ENCODE measurements at places on chromosomes 7 and 10.

DNA sequence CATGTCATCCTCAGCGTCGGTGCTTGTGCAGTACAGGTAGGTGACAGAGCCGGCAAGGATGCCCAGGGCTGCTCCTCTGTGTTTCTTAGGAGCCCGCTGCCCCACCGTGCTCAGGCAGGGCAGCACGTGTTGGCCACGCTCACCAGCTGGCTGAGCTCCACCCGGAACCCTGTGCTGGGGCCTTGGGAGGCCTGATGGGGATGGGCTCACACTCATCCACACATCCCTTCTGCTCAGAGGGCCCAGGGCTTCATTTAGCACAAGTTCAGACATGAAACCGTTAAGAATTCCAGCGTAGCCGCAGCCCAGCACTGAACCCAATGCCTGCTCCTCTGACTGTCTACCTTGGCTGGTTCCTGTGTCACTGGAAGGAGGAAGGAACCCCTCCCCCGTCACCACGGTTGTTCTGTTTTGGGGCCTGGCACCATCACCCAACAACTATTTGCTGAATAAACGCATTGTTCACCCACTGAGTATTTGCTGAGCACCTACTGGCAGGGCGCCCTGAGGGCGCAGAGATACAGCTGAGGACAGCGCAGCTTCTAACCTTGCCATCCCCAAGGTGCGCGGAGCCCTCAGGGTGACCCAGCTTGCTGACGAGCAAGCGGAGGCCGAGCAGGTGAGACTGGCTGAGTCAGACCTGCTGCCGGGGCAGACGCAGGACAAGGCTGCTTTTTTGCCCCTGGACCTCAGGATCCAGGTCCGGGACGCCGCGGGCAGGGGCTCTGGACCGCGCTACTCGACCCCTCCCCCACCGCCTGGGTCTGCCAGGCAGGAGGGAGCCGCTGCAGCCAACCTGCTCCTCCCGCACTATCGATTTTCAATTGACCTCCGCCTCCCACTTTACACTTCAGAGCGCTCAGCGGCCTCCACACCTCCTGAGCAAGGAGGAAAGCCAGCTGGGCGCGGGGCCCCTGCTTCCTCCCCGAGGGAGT, 50.6 kb upstream of the RET start:
- DNase-seq: no peak

GRCh38 chr7:96304573-96304972, 17.3 kb downstream of the SLC25A13 start:
- DNase-seq: no peak

DNA sequence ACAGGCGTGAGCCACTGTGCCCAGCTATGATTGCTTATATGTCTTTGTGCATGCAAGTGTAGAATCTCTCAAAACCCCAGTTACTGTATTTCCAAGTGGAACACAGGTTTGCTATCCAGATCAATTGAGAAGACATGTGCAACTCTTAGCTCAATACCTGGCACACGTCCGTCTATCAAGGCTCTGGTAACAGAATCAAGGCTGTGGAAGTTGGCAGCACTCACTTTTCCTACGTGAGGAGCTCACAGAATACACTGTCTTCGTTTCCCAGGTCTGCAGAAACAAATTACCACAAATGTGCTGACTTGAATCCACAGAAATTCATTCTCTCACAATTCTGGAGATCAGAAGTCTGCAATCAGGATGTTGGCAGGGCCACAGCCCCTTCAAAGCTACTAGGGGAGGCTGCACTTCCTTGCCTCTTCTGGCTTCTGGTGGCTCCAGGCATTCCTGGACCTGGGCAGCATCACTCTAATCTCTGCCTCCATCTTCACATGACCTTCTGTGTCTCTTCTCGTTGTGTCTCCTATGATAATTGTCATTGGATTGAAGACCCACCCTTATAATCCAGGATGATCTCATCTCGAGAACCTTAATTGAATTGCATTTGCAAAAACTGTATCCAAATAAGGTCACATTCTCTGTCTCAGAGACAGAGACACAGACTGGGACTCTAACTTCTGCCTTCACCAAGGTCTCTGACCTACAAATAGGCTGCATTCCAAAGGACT, 84.8 kb upstream of the C7orf33 start:
- DNase-seq: no peak

- no peak for DNase-seq
These were observed 79.8 kb downstream of the CHN2 start for GRCh38 chr7:29274146-29275017.

DNA sequence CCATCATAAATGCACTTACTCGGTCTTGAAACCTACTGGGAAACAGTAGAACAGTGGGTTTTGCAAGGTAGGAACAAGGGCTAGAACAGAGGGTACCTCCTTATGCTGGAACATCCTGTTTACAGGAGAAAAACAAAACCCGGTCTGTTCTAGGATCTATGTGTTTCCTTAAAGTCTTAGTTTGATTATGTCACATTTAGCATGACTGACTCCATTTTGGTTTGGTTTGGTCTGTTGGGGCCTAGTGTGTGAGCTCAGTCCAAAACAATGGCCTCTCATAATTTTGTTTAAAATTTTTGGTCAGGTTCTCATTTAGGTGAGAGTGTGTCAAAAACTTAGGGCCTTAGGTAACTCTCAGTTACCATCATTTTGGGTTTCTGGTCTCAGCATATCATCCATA, 96.3 kb upstream of the TRIM24 start:
- DNase-seq: no peak

GRCh38 chr10:101879456-101880231, 36.0 kb upstream of the KCNIP2 start:
- DNase-seq: no peak

DNA sequence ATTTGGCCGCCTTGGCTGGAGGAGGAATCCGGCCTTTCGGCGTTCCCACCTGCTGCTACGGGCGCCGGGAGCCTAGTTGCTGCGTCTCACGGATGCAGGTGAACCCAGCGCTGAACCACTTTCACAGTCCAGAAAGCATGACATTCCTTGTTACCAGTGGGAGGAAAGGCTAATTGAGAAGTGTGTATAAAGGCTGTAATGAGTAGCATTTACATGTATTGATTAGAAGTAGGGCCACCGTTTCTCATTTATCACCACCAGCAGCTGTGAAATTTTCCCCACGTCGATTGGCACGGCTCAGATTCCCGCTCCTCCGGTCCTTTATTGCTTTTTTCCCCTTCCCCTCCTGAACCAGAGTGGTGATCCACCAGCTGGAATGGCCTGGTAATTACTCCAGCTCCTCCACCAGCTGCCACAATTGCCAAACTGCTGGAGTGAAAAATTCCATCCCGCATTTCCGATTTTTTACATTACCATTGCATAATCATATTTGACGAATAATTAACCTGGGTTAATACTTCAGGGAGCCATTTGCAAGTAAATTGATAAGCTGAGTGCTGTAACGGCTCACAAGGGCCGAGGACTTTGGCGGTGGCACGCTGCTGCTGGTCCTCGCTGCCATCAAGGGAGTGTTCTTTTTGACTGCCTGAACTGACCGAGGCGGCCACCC, 153.3 kb downstream of the POU6F2 start:
- no peak for DNase-seq

GRCh38 chr10:71473671-71474599, 77.2 kb downstream of the CDH23 start:
- no peak for DNase-seq

DNA sequence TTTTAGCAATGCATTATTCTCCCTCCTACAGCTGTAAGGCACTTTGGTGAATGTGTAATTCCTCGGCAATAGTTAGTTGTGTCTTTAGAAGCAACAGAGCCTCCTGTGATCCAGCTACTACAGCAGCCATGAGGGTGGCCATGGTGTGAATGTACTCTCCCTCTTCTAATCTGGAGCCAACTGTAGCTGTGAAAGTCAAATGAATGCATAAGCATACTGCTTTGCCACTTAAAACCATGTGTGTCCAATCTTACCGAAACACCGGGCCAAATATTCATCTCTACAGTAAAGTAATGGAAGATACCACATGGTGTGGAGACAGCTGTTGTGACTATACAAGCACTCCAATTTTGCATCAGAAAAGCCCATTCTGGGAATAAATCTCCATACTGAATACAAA, 195.0 kb downstream of the DNAJC1 start:
- no peak for DNase-seq

- DNase-seq: no peak
These were observed 27.9 kb upstream of the ITGA8 start for GRCh38 chr10:15747632-15748031.

- no peak for DNase-seq
These were observed 628.8 kb downstream of the SUGCT start for GRCh38 chr7:40763319-40764287.

GRCh38 chr7:100914208-100914878, 18.7 kb upstream of the ACHE start:
- no peak for DNase-seq

DNA sequence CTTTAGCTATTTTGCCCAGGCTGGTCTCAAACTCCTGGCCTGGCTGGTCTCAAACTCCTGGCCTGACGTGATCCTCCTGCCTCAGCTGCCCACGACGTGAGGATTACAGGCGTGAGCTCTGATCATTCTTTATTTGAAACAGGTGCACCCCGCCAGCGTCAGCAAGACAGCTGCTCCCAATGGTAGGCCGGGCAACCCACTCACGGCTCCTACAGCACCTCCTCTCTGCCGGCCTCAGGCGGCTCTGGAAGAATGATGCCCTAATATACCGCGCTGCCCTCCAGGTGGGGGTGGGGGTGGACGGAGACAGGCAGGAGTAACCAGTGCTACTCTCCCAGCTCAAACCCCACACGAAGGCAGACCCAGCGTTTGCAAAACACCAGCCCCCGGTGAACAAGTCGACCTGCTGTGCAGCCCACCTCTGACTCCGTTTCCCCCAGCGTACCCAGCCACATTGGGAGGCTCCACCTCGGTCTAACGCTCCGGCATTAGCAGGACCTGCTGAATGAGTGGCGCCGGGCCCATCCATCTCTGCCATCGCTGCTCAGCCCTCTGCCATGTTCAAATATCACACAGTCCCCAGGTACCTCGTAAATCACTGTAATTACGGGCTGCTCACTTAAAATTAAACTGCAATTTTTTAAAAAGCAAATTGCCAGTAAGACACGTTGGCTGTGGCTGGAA, 148.6 kb downstream of the ELFN1 start:
- DNase-seq: no peak

- peak; percentile 44 for DNase-seq
These were observed 115.5 kb upstream of the CREB5 start for GRCh38 chr7:28296571-28297483.

DNA sequence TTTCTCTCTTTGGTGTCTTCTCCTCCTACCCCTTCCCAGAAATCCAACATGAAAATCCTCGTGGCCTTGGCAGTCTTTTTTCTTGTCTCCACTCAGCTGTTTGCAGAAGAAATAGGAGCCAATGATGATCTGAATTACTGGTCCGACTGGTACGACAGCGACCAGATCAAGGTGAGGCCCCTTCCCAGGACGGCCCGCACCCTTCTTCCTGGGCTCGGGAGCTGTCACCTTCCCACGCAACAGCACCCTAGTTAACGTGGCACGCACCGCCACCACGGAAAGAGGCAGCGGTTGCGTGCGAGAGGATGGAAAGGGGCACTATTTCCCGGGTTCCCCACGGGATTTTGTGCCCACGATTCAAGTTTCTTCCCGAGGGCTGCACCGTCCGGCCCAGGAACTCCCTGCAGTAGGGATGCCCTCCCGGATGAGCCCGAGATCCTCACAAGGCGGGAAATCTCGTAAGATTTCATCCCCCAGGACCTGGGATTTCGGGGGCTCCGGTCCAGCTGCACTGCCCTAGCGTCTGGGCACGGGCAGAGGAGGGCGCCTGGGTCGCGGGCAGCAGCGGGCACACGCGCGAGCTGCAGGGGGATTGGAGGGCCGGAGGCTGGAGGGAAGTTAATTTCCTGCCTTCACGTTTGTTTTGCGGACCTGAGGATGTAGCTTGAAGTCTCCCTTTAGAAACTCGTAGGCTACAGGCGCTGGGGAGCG, 834 bp downstream of the TAC1 start:
- no peak for DNase-seq

DNA sequence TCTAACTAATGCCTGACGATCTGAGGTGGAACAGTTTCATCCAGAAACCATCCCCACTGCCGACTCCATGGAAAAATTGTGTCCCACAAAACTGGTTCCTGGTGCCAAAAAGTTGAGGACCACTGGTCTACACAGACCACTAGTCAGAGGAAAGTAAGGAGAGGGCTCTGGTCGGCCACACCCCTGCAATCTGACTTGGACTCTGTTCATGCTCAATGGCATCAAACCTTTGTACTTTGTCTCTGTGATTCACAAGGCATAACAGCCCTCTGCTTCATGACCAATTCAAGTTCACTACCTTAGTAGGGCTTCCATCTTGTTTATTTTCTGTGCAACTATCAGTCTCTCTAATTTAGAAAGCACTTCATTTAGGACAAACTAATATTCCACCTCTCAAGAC, 1.8 kb downstream of the TUBAL3 start:
- DNase-seq: no peak

DNA sequence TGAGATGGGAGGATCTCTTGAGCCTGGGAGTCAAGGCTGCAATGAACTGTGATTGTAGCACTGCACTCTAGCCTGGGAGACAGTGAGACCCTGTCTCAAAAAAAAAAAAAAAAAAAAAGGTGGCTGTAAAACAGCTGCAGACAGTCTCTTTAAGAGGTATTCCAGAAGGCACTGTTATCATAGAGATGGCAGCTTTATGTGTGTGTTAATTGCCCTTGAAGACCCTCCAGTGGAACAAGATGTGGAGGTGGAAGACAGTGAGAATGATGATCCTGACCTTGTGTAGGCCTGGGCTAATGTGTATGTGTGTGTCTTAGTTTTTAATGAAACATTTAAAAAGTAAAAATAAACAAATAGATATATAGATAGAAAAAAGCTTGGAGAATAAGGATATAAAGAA, 66.0 kb downstream of the ZNF487 start:
- DNase-seq: no peak

- DNase-seq: no peak
These were observed 796 bp downstream of the CDK14 start for GRCh38 chr7:90596671-90597562.

DNA sequence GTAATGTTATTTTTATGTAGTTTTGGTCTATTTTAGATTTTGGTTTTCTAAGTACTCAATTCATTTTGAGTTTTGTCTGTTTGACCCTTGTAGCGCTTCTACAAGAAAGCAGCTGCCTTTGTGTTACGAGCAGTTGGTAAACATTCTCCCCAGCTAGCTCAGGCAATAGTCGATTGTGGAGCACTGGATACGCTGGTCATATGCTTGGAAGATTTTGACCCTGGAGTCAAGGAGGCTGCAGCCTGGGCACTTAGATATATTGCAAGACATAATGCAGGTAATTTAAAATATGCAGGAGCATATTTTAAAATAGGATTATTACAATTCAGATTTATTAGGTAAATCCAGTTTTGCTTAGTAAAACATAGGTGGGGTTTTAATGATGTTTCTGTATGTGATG, 23.1 kb downstream of the SPAG6 start:
- no peak for DNase-seq

GRCh38 chr7:99805641-99806040, 21.7 kb upstream of the CYP3A4 start:
- no peak for DNase-seq
